ENCODE measurements at places on chromosomes 3 and 15. TPM values are rescaled to one million over a fixed set of nuclear protein-coding genes. Genes with fewer than 3 reads are reported as not detected.

Gene C3orf22
- not detected for total RNA-seq

Gene BTLA
- 18.1 TPM for total RNA-seq

Gene FGF12
- under 0.01 TPM for total RNA-seq

Gene ZPLD1
- total RNA-seq: not detected

Gene CYP1A2
- total RNA-seq: not detected

Gene SKIL
- 107 TPM for total RNA-seq

Gene CHST13
- total RNA-seq: 1.5 TPM

Gene RASGRP1
- total RNA-seq: 64.9 TPM

Gene SPINT1
- 4.2 TPM for total RNA-seq

Gene LPCAT4
- 9.2 TPM for total RNA-seq

Gene FETUB
- not detected for total RNA-seq

Gene SORD
- total RNA-seq: 4.6 TPM

Gene AGBL1
- total RNA-seq: under 0.01 TPM

Gene PLA2G4E
- total RNA-seq: not detected

Gene AHSG
- total RNA-seq: not detected

Gene CXCR6
- total RNA-seq: 5.2 TPM

Gene SLC28A1
- total RNA-seq: not detected

Data from mononuclear cell (primary cell).